ENCODE measurements at places on chromosomes 7 and 10.

DNA sequence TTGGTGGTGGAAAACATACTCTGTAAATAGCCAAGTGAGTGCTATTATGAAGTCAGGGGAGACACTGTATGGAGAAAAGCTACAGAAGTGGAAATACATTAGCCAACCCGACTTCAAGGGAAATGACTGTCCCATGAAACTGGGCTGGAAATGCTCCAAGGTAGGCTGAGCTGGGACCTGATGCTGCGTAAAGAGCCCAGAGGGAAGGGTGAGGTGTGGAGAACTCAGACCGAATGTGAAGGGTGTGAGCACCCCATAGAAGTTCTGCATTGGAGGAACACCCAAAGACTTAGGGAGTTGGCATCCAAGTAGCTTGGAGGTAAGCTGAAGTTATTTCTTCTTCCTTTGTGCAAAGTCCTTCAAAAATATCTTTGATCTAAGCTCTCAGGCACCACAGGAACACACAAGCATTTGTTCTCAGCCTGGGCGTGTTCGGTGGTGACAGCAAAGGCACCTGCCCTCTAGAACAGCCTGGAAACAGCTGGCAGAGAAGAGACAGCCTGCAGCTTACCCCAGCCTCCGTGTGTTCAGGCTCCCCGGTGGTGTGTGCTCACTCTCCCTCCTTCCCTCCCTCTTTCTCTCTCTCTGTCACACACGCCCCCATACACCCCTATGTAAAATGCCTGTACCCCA is 19.1 kb upstream of the GJD4 start:
- no peak for DNase-seq

DNA sequence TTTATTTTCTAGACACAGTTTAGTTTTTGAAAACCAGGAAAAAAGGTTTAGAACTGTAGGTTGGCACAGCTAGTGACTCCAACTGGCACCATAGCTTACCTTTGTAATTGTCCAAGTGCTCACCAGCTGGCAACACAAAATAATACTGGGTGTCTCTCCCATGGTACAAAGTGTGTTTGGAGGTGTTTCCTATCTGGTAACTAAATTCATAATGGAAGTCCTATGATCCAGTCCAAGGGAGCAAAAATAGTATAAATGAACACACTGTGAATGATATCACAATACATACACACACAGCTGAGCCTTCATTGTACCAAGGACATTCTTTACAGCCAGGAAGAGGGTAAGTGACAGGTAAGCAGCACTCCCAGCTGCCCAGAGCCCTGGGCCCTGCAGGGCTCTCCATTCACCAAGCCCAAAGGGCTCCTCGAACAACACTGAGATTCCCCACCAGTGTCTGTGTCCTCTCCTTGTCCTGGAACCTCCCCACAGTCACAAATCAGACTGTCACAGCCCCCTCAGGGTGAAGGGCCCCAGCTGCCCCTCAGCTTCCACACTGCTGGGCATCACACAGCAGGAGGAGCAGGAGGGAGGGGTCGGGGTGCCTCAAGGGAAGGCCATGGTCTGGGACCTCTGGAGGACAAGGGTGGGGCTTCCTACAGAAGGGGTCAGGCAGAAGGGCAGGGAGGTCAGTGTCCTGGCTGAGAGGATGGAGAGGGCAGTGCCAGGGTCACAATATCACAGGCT is 72.1 kb downstream of the PKD1L1 start:
- no peak for DNase-seq

DNA sequence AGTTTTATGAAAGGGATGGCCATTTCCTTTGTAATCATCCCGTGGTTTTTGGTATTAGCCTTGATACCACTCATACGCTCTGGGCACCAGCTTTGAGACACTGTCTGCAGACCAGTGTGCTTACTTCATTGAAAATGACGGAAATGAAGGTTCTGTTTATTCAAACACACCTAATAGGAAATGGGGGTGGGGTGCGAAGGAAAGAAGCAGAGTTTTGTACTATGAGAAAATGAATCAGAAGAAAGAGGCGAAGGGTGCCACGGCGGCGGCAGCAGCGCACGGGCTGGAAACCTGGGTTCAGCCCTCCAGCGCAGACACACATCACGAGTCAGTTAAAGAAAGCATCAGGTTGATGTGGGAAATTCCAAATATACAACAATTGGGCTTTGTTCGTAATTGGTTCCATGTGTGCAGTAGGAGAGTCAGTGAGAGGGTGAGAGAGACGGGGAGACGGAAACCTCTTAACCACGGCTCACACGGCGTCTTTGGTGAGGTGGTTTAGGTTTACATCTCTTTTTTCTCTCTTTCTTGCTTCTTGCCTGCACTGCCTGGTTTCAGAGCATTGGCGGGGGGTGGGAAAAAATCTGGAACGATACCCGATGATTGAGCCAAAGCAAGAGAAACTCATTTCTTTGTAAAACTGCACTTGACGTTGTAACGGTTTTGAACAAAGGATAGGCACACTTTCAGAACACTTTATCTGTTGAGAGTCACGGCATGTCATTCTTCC is 321.2 kb downstream of the FRMD4A start:
- no peak for DNase-seq

DNA sequence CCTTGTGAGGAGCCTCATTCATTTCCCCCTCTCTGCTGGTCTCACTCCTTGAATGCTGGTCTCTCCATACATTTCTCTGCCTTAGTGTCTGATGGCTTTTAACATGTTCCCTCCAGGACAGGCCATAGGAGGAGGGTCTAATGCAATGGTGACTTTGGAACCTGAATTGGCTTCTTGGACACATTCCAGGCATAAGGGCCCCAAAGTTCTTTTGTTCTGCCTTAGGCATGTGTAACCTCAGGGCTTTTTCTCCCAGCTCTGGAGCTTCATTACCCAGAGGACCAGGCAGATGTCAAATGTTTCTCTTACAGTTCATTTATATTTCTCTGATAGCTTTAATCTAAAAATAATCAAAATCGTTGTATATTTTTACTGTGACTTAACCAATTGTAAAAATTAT is 162.6 kb downstream of the SDK1 start:
- DNase-seq: no peak

GRCh38 chr10:79244841-79245504 is 102.3 kb upstream of the PPIF start:
- peak; percentile 28 for DNase-seq

- no peak for DNase-seq
These were observed 30.6 kb downstream of the PODXL start for GRCh38 chr7:131525820-131526219.

DNA sequence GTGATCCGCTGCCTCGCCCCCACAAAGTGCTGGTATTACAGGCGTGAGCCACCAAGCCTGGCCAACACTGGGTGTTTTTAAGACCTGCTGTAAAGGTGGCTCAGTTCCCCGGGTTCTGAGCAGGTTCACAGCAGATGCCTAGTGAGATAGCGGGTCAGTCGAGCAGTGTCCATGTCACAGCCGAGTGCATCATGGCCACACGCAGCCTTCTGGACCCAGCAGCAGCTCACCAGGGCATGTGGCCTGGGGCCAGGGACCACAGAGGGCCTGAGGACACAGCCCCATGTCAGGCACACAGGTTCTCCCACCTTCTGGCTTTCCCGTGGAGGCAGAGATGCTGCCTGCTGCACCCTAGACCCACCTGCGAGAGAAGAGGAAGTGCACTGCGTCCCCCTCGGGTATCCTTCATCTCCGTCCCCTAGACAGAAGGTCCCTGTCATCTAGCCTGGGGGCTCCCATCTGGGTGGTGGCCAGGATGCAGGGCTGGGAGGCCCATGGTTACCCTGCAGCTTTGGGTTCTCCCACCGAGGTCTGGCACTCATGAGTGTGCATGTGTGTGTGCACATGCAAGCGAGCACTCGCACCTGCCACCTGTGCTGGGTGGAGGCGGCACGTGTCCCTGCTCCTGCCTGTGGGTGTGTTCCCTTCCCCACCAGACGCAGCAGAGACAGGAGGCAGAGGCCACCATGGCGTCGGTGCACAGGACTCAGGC is 98.6 kb downstream of the NKX6-2 start:
- DNase-seq: no peak

- peak; percentile 74 for DNase-seq
These were observed 701 bp upstream of the GBX1 start for GRCh38 chr7:151168003-151168786.

DNA sequence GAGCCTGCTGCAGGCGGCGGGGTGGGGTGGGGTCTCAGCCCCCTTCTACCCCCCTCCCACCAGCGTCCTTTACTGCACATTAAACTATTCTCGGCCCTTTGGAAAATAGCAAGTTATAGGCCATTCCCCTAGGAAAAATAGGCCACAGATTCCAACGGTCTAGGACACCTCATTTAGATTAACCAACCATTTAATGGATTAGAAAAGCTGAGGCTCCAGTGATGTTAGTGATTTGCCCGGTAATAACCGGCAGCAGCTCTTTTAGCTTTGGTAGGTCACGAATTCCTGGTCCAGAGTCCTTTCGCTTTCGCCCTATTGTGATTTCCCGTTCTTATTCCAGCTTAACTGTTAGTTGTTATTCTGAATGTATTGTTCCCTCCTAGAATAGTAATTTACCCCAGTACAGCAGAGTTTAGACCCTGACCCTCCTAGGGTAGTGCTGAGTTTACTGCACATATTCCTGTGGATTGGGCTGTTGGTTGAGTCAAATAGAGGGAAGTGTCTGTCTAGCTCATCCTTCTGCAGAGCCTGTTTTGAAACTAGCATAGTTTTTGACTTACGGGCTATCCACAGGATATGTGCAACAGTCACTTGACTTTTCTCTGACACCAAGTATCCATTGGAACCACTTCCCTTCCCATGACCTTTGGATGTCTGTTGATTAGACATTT is 754 bp downstream of the GSTO1 start:
- peak; percentile 69 for DNase-seq

DNA sequence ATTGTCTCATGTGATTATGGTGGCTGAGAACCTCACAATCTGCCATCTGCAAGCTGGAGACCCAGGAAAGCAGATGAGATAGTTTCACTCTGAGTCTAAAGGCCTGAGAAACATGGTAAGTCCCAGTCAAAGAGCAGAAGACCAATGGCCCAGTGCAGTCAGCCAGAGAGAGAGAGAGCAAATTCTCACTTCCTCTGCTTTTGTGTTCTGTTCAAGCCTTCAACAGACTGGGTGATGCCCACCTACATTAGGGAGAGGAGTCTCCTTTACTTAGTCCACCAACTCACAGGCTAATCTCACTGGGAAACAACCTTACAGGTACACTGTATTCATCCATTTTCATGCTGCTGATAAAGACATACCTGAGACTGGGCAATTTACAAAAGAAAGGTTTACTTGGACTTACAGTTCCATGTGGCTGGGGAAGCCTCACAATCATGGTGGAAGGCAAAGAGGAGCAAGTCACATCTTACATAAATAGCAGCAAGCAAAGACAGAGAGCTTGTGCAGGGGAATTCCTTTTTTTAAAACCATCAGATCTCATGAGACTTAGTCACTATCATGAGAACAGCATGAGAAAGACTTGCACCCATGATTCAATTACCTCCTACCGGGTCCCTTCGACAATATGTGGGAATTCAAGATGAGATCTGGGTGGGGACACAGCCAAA is 4.7 kb upstream of the FRMPD2 start:
- no peak for DNase-seq
